ENCODE measurements at places on chromosomes 2 and 18.
A peak's percentile ranks its signal among the peaks of the same experiment; 100 is the strongest.

DNA sequence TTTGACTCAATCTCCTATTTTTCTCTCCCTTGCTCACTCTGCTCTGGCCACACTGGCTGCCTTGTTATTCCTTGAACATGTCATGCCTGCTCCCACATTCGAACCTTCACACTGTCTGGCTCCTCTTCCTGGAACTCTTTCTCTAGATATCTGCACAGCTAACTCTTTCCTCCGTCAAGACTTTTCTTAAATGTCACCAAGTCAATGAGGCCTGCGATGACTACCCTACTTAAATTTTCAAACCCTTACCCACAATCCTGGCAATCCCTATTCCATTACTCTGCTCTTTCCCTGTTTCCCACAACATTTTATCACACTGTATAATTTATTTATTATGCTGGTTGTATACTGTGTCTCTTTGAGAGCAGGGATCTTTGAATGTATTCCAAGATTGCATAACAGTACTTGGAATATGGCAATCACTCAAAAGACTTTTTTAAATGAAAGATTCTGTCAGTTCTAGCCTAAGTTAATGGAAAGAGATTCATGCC lies 206.2 kb downstream of the SRBD1 start:
- DNase-seq = no peak

DNA sequence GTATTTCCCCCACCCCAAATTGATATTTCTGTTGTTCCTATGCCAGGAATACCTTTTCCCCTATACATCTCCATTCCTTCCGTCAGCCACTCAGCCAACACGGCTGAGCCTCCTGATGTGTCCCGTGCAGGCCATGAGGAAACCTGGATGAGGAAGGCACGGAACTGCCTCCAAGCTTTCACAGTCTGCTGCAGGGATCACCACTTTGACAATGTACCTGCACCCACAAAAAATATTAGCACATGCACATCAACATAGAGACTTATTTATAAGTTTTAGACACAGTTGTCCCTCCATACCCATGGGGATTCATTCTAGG lies 101.4 kb upstream of the PPP1CB start:
- DNase-seq = no peak

GRCh38 chr18:23752796-23753195 lies 63.5 kb downstream of the LAMA3 start:
- no peak for DNase-seq

- DNase-seq = no peak
Observed at GRCh38 chr18:55163550-55163949, 204.3 kb upstream of the CCDC68 start.

- DNase-seq = peak; percentile 12
Observed at GRCh38 chr2:97645112-97645694, 659 bp upstream of the COX5B start.

DNA sequence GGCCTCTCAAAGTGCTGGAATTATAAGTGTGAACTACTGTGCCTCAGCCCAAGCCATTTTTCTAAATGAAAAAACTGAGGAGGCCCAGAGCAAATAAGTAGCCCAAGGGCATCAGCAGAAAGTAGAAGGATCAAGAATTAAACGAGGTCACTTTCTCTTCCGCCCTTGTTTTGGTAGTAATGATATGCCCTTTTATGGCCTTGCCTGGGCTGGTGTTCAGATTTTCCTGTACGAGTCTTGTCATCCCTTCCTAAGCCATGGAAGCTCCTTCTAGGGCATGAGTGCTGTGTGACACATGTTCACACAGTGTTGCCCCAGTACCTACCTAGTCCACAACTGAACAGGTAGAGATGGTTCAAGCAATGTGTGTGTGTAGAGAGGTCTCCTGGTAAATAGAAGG lies 6.6 kb downstream of the HPCAL1 start:
- DNase-seq = peak; percentile 64

- DNase-seq = no peak
Observed at GRCh38 chr2:50097148-50097547, 934.8 kb downstream of the NRXN1 start.

DNA sequence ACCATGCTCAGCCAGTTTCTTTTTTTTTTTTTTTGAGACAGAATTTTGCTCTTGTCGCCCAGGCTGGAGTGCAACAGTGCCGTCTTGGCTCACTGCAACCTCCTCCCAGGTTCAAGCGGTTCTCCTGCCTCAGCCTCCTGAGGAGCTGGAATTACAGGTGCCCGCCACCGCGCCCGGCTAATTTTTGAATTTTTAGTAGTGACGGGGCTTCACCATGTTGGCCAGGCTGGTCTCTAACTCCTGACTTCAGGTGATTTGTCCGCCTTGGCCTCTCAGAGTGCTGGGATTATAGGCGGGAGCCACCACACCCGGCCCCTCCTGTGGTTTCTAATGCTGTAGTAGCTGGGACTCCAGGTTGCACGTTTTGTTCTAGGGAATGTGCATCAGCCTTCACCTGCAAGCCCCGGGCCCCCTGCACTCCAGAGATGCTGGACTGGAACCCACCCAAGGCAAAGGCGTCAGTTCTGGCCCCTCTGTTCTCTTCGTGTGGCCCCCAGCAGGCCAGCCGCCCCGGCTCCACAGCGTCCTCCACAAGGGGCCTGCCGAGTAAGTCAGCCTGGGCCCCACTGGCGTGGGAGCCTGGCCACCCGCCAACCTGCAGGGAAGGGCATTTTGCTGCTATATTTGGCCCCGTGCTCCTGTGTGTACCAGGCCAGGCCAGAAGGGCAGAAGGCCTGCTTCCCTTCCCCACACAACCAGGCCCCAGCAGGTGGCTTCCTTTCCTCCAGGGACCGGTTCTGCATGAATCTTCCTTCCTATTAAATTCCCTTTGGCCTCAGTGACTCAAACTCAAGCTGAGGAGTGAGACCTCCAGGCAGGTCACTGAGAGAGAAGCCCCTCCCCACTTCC lies 25.7 kb upstream of the B3GNT7 start:
- no peak for DNase-seq

DNA sequence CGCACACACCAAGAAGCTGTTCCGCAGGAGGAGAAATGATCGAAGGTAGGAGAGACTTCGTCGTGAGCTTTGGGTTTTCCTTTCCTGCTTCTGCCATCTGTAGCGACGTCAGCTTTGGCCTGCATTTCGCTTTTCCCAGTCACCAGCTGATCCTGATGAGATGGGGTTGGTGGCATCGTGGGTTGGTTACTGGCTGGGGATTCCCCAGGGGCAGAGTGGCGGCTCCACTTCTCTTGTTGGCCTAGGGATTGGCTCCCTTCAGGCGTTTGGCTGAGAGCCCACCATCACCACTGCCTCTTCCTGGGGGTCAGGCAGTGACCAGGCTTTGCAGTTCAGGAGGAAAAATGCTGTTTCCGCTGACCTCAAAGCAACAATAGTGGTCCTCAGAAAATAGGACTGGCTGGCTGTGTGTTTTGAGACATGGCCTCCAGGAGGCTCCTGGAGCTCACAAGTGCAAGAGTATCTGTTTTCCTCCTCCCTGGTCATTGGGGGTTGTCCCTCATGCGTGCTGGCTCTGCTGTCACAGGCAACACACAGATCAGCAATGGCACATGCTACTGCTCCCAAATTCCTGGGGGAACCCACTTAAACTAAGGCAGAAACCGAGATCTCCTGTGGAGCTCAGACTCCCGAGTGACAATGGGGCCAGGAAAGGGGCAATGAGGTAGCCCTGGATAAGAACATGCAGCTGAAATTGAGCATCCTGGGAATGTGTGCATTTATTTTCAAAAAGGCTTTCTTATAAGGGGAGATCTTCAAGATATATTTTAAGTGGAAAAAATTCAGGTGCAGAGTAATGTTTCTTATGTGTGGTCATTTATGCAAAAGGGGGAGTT lies 173.0 kb downstream of the CTIF start:
- peak; percentile 51 for DNase-seq
